AG09309 (cell line): ENCODE measurements at places on chromosomes 12 and 14.

DNA sequence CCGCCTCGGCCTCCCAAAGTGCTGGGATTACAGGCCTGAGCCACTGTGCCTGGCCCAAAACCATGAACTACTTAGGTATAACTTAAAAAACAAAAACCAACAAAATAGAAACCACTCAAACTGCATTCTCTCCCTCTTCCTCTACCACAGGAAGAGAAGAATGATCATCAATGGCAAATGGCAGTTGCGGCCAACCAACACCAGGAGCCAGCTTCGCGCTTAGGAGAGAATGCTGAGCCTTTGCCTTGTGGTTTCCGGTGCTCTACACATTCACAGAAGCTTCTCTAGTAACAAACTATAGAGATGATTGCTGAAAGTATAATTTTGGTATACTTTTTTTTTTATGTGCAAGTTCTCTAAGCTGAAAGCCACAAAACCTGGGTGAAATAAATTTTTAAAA, 17.1 kb downstream of the CATSPERB start:
- no peak for DNase-seq

- DNase-seq: no peak
Measured at GRCh38 chr14:53006931-53007562, 56.2 kb upstream of the FERMT2 start.

DNA sequence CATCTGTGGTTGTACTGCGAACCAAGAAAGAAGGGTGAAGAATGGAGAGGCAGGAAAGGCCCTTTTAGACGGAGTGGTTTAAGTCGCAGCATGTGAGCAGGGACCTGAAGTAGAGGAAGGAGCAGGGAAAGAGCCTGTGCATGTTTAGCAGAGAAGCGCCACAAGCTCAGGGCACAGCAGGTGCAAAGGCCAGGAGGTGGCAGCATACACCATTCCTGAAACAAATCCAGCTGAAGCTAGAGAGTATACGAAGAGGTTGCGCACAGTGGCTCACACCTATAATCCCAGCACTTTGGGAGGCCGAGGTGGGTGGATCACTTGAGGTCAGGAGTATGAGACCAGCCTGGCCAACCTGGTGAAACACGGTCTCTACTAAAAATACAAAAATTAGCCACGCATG, 49.9 kb downstream of the HELB start:
- no peak for DNase-seq

- no peak for DNase-seq
Measured at GRCh38 chr14:20195911-20196310, 5.2 kb downstream of the OR11G2 start.

DNA sequence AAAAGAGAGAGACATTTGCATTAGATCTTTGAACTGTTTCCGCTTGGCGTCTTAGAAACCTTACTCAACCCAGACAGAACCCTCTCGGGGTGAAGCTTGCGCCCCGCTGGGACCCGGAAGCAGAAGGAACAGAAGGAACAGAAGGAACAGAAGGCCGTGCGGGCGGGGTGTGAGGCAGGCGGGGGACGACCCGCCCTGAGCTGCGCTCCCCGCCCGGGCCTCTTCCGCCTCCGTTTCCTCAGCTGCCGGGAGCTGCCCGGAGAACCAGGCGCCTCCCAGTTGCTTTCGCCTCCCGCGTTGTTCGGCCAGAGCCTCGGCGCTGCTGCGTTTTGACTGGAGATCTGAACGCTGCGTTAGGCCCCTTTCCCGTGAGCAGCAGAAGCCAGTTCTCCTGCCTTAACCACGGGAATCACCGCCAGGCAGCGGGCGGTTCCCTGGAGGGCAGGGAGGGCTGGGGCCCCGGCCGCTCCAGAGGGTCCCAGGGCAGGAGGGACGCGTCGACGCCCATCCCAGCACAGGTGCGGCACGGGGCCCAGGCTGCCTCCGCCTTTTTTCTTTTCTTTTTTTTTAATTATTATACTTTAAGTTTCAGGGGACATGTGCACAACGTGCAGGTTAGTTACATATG, 19.3 kb upstream of the MMP17 start:
- no peak for DNase-seq

- no peak for DNase-seq
Measured at GRCh38 chr12:54331461-54331860, 6.5 kb downstream of the COPZ1 start.

DNA sequence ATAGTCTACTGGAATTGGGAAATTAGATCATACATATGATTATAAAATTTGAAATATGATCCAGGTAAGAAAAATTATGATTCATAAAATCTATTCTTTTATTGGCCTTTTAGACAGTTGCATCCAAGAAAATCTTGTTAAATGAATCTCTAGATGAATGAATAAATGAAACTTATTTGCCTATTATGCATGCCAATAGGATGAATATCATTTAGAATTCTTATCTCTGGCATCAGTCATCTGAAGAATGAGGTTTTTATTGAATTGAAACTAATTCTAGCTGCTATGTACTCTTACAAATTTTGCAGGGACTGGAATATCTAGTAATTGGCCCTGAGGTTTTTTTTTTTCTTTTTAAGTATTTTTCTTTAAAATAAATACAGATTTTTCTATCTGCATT, 475.5 kb downstream of the NAV3 start:
- no peak for DNase-seq

DNA sequence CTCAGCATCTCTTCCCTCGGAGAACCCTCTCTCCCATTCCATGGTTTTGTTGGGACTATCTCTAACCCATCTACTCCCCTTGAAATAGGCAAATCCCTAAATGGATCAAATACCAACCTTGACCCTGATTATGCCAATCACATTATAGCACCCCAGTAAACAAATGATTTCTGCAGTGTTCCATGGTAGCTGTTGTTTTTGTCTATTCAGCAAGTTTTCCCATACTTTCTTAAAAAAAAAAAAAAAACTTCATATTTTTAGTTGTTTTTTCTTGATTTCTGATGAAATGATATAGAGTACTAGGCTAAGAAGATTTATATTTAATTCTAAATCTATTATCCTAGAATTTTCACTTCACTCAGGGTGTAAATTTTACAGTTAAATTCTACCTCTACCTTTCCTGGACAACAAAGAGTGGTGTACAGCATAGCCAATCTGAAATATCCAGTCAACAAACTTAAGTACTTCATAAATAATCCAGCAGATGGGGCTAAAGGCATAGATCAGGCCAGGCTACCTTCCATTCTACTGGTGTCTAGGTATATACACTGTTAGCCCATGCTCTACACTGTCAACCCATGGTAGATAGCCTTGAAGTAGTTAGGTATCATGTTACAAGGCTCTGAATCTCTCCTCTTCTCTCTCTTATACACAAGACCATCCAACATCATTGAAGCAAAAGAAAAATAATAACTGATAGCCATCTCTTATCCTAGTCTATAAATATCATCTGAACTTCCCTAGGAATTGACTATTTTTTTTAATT, 82.2 kb downstream of the PLEKHG7 start:
- DNase-seq: no peak

DNA sequence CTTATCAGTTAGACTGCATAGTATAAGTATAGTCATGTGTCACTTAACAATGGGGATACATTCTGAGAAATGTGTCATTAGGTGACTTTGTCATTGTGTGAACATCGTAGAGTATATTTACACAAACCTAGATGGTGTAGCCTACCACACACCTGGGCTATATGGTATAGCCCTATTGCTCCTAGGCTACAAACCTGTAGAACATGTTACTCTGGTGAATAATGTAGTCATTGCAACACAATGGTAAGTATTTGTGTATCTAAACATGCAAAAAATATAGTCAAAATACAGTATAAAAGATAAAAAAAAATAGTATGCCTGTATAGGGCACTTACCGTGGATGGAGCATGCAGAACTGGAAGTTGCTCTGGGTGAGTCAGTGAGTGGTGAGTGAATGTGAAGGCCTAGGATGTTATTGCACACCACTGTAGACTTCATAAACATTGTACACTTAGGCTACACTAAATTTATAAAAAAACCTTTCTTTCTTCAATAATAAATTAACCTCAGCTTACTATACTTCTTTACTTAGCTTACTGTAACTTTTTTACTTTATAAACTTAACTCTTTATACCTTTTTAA, 40.3 kb upstream of the ANKS1B start:
- no peak for DNase-seq

GRCh38 chr12:89856431-89856830, 147.8 kb upstream of the ATP2B1 start:
- DNase-seq: peak; percentile 51

DNA sequence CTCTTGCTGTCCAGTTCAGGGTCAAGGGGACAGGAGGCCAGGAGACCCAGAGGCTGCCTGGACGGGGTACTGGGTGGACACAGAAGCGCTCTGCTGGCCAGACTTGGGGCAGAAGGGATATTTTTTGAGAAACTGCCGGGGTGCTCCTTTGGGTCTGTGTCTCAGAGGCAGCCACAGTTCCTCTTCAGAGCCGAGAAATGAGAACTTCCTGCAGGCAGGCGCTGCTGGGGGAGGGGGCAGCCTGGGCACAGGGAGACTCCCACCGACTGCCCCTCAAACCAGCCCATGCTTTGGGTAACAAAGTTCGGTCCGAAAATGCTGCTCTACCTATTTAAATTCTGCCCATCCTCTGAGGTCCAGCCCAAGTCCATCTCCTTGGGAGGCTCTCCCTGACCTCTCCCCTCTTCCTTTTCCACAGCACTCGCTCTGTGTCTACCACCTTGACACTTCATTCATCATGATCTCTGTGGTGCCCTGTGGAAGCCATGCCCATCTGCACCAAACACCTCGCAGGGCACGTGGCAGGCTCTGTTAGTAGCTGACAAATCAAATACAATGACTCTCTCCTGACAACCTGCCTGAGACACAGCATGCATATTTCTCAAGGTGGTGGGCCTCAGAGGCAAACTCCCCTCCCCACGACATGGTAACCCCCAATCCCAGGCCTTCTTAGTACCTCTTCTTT, 16.4 kb downstream of the HDAC7 start:
- DNase-seq: no peak

- DNase-seq: no peak
Measured at GRCh38 chr14:99163446-99163845, 108.6 kb downstream of the BCL11B start.

GRCh38 chr14:85024931-85025330, 505.0 kb upstream of the FLRT2 start:
- DNase-seq: no peak

DNA sequence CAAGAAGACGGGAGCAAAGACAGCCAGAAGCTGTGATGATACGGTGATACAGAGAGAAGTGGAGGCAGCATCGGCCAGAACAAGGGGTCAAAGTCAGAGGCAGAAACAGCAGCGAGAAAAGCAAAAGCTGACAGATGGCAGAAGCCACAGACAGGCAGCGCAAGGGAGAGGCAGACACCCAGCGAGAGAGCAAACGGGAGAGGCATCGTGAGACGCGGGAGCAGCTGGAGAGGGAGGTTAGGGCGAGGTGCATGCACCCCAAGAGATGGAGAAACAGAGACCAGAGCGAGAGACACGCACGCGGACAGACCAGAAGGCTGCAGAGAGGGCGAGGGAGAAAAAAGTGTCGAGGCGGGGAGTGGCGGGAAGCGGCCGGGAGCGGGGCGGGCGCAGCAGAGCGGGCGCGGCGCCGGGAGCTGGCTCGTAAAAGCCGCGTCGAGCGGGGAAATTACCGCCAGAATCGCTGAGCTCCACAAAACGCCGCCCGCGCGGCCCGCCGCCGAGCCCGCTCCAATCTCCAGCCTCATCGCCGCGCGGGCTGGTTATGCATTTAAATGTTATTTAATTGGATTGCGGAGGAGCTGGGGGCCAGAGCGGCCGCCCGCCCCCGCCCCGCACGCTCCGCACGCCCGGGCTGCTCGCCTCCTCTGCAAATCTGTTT, 15.6 kb downstream of the SMUG1 start:
- no peak for DNase-seq

GRCh38 chr14:68479247-68479646, 313.6 kb downstream of the ZFP36L1 start:
- no peak for DNase-seq

DNA sequence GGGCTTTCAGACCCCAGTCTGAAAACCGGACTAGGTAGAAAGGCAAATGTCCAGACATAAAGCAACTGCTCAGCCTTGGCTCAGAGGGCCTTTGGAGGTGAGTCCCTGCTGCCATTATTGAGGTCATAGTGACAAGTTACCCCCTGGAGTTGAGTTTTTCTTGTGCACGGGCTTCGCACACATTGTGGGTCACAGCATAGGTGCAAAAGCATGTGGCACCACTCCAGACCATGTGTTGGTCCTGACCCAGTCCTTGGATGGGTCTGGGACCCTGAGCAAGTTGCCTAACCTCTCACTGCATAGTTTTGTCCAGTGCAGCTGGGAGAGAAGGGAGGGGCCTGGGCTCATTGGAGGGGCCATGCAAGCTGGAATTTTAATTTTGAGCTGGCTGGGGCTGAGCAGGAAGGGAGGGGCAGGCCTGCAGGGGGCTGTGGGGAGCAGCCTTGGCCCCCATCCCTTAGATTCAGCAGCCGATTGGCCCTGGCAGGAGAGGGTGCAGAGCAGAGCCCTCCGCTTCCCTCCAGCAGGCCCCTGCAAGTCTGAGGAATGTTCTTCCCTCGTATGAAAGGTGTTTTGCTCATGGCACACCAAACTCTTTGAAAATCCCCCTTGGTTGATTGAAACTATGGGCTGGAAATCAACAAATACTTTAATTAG, 4.2 kb upstream of the KRT5 start:
- DNase-seq: no peak

GRCh38 chr12:11672256-11673191, 23.1 kb downstream of the ETV6 start:
- no peak for DNase-seq

DNA sequence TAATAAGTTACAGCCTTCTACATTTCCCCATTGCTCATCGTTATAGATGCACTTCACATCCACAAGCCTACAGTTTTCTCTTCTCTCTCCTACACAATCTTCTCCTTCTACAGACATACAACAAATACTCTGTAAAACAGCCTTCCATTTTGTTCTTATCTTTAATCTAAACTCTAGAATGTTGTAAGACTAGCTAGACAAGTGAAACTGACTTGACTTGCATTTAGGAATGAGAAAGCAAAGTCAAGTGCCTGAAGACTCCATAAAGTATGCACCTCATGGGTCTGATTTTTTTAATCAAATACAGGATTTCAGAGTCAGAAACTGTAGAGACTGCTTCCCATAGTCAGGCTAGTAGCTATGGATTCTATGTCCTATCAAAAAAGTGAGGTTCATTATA, 190.3 kb downstream of the KLHL28 start:
- DNase-seq: no peak

GRCh38 chr12:2642176-2642892, 152.4 kb upstream of the FKBP4 start:
- DNase-seq: no peak

- no peak for DNase-seq
Measured at GRCh38 chr14:76491172-76491930, 115.4 kb downstream of the ESRRB start.
